HAP-1 (cell line): ENCODE measurements at places on chromosomes 2 and 18.

DNA sequence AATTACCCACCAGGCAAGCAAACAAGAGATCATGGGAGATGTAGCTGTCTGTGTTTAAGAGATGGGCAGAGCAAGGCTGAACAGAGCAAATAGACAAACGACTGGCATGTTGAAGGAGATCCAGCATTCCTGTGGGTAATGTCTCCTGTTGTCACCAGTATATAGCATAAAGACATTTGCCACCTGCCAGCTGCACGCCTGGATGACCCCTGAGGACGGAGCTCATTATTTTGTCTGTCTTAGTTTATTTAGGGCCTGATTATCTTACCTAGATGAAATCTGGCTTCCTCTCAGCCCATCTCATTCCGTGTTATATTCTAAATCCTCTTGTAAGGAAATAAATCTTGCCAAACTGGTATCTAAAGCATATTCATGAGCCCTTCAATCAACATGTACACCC, 510.3 kb upstream of the LINC00305 start:
- no peak for DNase-seq

GRCh38 chr2:234550056-234550455, 53.2 kb upstream of the ARL4C start:
- no peak for DNase-seq

DNA sequence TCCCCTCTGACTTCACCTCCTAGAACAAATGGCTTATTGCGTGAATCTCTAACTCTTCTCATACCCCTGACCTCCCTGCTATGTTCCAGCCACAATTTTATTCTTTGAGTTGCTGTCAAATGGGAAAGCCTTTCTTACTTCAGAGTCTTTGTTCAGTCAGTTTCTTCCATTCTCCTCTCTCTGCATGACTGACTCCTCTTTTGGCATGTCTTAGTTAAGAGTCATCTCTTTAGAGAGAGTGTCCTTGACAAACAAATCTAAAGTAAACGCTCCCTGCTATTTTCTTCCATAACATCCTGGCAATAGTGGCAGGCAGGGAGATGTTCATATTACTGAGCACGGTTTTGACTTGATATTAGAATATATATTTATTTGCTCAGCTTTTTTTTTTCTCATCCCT, 170.7 kb upstream of the ERBB4 start:
- DNase-seq = no peak

DNA sequence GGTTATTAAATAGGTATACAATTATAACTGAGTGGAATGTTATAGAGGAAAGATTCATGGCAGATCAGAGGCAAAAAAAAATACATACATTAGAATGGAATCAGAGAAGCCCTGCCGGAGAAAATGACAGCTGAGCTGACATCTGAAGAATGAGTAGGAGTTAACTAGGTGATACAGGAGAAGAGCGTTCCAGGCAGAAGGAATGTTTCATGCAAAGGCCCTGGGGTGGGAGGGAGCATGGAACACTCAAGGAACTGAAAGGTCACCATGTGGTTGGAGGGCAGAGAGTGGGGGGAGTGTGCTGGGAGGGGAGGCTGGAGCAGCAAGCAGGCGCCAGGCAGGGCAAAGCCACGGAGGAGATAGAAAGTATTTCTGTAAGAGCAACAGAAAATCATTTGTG, 31.6 kb upstream of the CDK5R2 start:
- no peak for DNase-seq

GRCh38 chr2:28695245-28695647, 56.4 kb upstream of the PPP1CB start:
- peak; percentile 45 for DNase-seq

DNA sequence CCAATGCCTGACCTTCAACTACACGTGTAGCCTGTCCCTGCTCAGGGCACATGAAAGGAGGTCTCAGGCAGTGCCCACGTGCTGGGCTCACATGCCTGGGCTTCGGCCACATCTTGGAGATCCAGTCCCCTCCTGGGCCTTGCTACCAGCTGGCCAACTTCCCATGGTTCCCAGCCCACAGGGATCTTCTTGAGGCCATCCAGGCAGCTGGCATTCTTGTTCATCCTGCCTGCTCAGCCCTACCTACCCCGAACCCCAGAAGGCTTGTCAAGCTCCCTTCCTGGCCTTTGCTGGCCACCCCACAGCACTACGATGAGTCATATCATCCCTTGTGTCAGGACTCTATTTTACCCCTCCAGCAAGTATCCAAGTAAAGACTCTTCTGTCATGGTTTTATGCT, 97.1 kb downstream of the ZBTB7C start:
- DNase-seq = no peak

DNA sequence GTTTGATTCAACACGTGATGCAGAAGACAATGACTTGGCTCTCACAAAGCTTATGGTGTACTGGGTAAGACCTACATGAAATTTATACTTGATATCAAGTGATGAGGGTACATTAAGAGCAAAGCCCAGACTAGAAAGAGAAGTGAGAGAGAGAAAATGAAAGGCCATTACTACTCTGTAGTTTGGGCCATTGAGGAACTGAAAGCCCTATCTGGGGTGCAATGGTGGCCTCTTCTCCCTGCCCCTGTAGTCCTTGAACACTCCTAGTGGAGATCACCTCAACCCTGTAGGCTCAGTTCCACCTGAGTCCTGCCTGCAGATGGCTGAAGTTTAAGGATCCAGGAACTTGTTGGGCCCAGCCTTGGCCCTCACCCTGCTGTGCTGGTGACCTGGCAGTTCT, 569.8 kb upstream of the MEX3C start:
- DNase-seq = no peak

DNA sequence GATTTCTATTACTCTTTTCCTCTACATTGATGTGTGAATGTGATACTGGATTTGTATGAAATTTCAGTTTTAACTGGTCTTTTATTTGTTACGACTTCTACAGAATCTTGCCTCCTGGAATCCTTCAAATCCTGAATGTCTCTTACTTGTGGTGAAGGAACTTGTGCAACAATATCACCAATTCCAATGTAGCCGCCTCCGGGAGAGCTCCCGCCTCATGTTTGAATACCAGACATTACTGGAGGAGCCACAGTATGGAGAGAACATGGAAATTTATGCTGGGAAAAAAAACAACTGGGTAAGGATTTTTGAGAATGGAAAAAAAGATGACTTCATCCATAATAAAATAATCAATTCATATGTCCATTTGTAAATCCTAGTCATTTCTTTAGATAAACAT, 134.6 kb downstream of the BABAM2 start:
- no peak for DNase-seq

DNA sequence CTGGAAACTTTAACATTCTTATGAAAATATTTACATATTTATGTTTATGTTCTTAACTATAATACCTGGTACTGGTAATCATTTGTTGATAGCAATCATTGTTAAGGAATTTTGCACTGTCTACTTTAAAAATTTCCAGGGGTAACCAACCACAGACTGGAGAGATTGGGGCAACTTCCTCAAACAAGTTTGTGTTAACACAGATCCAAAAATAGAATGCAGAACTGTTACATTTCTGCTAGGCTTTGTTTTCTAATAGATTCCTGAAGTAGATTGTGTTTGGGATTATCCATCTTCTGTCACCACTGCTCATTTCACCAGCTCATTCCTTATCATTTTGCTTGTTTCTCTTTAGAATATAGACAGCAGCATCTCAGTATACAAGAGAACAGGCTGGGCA, 23.7 kb downstream of the RNF125 start:
- no peak for DNase-seq

DNA sequence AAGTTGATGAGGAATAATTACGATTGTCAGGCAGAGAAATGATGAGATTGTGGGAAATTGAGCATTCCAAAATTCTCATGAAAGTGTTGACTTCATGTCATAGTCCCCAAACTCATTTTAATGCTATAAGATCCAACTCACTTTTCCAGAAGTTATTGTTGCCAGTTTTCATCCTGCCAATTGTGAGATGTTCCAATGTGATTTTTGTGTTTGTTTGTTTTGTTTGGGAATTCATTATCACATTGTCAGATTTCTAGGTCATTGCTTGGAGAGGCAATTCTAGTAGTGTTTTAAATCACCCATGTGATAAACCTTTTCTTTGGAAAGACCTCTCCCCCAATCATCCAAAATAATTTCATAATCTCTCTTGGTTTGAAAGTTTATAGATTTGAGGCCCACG, 86.0 kb upstream of the ACVR2A start:
- DNase-seq = no peak

DNA sequence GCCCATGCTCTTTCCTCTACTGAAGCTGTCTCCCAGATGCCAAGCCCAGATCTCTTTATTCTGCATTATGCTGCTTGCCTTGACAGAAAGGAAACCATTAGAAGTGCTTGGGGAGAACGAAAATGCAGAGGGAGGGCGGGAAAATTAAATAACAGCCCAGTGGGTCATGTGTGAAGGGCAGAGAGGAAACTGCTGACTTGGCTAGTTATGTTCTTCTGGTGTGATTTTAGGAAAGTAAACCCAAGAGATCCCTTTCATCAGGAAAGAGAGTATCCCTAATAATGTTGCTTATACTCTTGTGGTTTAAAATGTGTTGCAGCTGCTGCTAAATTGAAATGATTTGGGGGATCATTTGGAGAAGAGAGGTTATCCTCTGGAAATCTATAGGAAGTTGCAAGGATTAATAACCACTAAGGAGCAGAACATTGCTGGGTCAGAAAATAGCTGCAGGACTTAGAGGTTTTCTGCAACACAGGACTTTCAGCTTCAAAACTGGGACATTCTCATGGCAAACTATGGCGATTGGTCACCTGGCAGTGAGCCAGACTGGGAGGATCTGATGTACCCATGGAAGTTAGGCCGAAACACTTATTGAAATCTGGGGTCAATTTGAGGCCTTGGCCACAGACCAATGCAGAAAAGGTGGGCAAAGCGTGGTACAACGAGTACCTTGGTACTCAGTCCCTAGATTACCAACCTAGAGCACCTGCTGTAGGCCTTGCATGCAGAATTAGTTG, 172.2 kb downstream of the TMEM247 start:
- no peak for DNase-seq

DNA sequence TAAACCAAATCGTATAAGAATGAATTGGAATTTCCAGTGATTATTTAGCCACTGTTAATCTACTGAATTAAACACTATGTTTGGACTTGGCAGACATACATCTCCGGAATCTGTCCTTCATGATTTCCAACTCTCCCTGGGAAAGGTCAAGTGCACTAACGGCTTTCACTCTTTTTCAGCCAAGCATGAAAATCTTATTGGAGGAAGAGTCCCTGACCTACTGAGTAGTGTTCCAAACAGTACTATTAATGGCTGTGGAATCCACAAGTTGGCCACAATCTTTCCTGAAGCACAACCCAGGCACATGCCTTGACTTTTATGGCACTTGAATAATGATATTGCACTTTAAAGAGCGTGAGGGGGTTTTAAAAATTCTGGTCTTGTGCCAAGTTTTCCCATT, 318.9 kb upstream of the RND3 start:
- DNase-seq = no peak

DNA sequence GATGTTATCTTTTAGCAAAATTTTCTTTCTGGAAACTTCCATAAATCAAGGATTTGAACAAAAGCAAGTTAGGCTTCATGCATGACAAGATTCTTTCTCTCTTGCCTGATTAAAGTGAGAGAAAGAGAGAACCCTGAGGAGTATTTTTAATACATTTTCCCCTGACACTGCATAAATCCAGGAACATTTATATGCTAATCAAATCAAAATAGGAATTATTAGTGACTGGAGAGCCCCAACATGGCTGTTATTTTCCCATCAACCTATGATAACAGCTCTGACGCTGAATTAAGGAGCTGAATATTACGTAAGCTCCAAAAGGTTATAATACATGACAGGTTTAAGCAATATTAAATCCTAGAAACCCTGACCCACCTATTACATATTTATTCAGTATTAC, 930.2 kb upstream of the PIK3C3 start:
- no peak for DNase-seq

GRCh38 chr2:129606496-129607270, 372.8 kb upstream of the RAB6C start:
- DNase-seq = no peak

- no peak for DNase-seq
These were observed 45.4 kb downstream of the M1AP start for GRCh38 chr2:74602586-74603281.
